ENCODE measurements at places on chromosomes 2 and 18.

DNA sequence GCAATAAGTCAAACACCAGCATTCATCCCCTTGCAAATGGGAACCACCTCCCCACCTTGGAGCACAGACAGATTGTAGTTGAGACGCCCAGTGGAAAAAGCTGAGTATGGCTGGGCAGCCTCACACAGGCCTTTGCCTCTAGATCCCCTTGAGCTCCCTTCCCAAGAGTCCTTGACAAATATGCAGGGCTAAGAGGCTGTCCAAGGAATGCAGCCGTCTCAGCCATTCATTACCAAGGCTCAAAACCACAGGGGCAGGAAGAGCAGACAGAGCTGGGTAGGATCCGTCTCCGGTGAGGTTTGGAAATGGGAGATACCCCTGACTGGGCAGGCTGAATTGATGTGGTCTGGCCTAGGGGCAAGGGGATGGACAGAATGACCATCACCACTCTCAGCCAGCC is 557.1 kb downstream of the TNS1 start:
- no peak for DNase-seq

GRCh38 chr2:61811821-61812220 is 42.0 kb downstream of the FAM161A start:
- DNase-seq, result no peak

GRCh38 chr2:240916571-240917008 is 10.5 kb downstream of the CROCC2 start:
- DNase-seq, result no peak

DNA sequence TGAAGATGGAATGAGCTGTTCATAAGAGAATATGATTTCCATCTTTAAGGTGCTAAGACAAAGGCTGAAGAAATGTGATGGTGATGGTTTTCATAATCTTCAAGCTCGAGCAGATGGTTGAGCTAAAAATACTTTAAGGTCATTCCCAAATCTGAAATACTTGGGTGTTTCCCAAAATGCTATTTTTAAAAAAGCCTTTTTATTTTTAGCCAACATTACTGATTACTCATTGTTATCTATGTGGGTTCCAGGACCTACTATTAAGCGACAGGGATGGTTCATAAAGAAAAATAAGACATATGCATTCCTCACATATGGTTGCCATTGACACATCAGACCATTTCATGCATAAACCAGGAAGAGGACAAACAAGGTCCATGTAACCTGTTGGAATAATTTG is 298.5 kb downstream of the PLCL1 start:
- DNase-seq, result no peak

GRCh38 chr2:231664727-231665126 is 43.6 kb upstream of the PTMA start:
- DNase-seq, result no peak

DNA sequence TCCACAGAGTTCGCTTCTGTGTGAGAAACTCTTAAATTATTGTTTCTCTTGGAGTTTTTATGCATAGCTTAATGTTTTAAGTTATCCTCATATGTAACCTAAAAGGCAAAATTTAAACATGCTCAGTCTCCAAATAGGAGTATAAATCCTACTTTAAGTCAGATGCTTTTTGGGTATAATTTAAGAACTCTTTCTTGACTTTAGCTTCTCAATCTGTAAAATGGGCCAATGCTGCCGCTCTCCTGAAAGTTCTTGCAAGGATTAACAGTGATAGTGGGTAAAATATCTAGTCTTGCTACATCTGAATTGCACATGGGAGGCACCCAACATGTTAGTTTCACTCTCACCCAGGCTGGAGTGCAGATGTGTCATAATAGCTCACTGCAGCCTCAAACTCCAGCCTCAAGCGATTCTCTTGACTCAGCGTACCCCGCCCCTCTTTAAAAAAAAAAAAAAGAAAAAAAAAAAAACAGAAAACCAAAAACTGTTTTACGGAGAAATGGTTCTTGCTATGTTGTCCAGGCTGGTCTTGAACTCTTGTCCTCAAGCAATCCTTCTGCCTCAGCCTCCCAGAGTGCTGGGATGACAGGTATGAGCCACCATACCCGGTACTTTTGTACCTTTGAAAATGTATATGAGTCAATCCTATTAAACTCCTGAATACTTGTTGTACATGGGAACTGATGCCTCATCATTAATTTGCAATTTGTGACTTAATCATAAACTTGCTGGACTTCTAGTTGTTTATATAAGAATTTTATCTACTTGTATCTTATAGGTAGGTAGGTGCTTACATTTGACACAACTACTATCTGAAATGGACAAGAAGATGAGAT is 1.8 kb downstream of the FBXO48 start:
- no peak for DNase-seq

DNA sequence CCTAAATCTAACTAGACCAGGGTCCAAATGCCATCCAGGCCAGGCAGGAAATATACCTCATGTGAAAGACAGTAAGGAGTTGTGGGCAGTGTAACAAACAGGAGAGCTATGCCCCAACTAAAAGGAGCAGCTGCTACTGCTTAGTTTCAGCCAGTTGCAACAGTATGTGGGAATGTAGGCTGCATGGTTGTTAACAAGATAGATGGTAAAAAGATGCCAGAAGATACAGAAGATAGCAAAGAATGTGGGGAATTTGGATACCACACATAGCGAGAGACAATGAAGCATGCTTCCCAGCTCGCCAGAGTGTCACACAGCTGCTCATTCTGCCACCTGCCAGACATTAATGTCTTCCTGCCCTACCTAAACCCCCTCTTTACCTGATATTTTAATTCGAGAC is 39.4 kb upstream of the CYBRD1 start:
- DNase-seq, result no peak

- no peak for DNase-seq
These were observed 226.2 kb downstream of the SLC8A1 start for GRCh38 chr2:40225670-40226210.

DNA sequence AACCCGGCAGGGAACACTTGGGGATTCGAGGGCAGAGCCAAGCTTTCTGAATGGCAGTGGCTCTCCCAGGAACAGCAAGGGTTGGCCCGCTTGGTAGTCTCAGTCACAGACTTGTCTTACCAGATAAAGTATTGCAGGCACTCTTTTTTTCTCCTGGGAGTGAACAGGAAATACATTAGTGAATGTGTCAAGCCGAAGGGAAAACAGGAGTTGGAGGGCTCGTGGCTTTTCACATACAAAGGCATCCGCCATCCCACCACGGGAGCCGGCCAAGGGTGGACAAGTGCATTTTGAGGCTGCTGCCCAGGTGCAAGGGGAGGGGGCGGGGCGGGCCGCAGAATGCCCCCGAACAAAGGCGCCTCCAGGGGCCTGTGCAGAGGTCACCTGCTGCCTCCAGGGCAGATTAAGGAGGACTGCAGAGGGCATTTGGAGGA is 163.3 kb upstream of the SIX3 start:
- no peak for DNase-seq

GRCh38 chr18:56995579-56996188 is 151.2 kb upstream of the BOD1L2 start:
- DNase-seq, result no peak

GRCh38 chr2:119156891-119157773 is 1.4 kb downstream of the C1QL2 start:
- no peak for DNase-seq

DNA sequence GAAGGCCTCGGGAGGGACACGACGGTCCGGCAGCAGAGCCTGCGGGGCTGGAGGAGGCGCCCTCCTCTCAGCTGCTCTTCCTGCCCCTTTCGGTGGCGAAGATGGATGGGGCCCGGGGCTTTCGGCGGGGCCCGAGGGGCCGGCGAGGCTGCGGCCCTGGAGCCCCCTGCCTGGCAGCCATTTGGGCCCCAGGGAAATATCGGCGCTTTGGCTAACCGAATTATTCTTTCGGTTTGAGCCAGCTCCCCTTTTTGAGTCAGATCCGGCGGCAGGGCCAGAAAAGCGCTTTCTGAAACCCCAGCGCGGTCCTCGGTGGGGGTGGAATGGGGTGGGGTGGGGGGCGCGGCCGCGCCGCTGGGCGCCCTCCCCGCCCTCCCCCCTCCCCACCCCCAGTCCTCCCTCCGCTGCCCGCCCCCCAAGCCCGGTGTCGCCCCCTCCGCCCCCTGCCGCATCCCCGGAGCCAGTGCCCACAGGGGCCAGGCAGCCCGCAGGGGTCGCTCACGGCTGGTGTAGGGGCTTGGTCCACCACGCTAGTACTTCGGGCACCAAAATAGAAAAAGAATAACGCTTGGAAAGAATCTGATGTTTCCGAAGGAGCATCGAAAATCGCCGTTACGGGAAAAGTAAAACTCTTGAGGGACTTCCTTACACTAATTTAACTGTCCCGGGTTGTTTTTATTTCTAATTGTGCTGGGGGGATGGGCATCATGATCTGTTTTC is 9.1 kb upstream of the ARID5A start:
- DNase-seq, result no peak

GRCh38 chr2:173520918-173521317 is 166.2 kb downstream of the CDCA7 start:
- DNase-seq, result no peak

DNA sequence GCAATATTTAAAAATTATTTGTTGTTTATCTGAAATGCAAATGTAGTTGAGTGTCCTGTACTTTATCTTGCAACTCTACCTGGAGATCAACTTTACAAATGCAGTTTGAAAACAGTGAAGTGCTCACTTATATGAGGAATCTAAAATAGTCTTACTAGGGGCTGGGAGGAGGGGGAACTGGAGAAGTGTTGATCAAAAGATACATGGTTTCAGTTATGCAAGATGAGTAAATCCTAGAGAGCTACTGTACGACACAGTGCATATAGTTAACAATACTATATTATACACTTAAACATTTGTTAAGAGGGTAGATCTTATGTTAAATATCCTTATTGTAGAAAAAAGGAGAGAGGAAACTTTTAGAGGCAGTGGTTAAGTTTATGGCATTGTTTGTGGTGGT is 241.9 kb downstream of the BCL11A start:
- no peak for DNase-seq

GRCh38 chr18:23314672-23315071 is 138.4 kb upstream of the RIOK3 start:
- no peak for DNase-seq

DNA sequence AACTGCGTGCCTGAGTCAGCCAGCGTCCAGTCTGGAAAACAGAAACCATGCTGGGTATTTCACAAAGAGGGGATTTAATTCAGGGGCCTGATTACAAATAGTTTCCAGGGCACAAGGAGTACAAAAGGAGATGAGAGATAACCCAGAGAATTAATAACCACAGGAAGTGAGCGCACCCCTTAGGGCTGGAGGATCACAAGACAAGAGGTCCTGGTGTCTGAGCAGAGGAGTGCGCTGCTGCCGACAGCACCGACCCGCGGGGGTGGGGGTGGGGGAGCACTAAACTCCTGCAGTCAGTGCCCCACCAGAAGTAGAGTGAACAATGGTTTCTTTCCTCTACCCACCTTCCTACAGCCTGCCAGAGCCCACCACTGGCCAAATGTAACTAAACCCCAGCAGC is 20.8 kb upstream of the MAL start:
- no peak for DNase-seq

DNA sequence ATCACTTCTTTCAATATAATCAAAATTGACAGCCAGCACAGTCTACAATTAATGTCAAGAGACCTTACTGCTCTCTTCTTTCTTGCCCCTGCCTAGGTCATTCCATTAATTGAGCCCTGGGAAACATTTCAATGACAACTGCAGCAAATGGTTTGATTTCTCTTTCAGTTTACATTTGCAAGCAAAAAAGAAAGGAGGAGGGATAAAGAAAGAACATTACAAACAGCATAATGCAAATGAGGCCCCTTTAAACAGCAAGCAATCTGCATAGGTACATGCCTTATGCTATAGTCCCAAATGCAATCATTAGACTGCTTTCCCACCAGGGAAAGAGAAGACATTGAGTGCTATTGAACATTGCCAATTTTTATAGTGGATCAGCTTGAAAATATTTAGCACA is 655.0 kb upstream of the CDH2 start:
- no peak for DNase-seq

- DNase-seq, result no peak
These were observed 7.8 kb downstream of the INO80C start for GRCh38 chr18:35489913-35490490.

DNA sequence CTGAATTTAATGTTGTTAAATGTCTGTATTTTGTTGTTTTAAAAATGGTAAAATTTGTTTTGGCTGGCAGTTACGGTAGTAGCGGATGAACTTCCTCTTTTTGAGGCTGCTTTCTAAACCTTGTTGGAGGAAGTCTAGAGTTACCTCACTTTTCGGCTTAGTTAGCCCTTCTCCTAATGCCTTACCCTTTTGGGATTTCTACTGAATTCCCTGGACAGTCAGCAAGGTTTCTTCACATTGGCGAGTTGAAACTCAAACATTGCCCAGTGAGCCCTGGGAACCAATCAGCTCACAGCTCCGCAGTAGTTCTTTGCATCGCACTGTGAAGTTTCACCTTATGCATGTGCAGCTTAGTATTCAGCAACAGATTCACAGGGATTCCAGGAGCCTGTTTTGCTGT is 55.2 kb downstream of the TMEM247 start:
- DNase-seq, result no peak

- no peak for DNase-seq
These were observed 64.4 kb downstream of the INPP5D start for GRCh38 chr2:233124421-233125080.

DNA sequence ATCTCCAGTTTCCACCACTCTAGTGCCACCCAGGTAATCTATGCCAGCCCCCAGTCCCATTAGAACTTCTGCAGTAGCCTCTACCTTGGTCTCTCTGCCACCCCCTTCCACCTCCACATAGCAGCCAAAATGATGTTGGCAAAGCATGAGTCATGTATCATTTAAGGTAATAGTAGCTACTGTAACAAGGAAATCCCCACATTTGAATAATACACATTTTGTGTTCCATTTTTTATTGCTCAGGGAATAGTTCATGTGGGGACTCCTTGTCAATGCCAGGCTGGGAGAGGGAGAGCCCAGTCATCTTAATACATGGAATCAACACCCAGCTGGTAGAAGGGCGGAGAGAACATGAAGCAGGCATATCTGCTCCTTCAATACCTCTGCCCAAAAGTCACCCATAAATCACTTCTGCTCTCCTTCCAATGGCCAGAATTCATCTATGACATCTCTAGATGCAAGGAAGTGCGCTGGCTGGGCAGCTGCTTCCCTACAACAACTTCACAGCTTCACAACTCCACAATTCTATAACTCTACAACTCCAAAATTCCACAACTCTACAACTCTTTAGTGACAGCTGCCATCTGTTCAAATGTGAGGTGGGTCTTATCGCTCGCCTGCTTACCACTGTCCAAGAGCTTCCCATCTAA is 70.6 kb upstream of the GLS start:
- DNase-seq, result no peak

- DNase-seq, result no peak
These were observed 22.4 kb upstream of the RMP24 start for GRCh38 chr18:35949903-35950627.
